Smooth muscle cell of trachea (primary cell): ENCODE measurements at places on chromosomes 16 and 17. TPM values are rescaled to one million over a fixed set of nuclear protein-coding genes. Genes with fewer than 3 reads are reported as not detected.

CEP295NL gene
- total RNA-seq, result 4.6 and 6.8 TPM in 2 replicates

DLX4 gene
- total RNA-seq, result not detected in 2 replicates

ADAD2 gene
- total RNA-seq, result not detected in 2 replicates

IGFALS gene
- total RNA-seq, result under 0.01 and 0.15 TPM in 2 replicates

NSMCE1 gene
- total RNA-seq, result 139 and 149 TPM in 2 replicates

CXCL16 gene
- 2.0 TPM in 1 of 2 replicates, not detected in the other for total RNA-seq

GPR139 gene
- total RNA-seq, result not detected in 2 replicates

KSR1 gene
- 7.6 and 11.6 TPM in 2 replicates for total RNA-seq

MYCBPAP gene
- 1.5 and 2.8 TPM in 2 replicates for total RNA-seq

TIMP2 gene
- total RNA-seq, result 176 and 207 TPM in 2 replicates

CLDN7 gene
- 4.1 and 6.5 TPM in 2 replicates for total RNA-seq

KRT23 gene
- total RNA-seq, result 0.17 and 0.87 TPM in 2 replicates

PTX4 gene
- total RNA-seq, result 0.29 TPM in 1 of 2 replicates, not detected in the other

VPS35 gene
- 152 and 198 TPM in 2 replicates for total RNA-seq

FBRS gene
- 23.2 and 24.4 TPM in 2 replicates for total RNA-seq

APOH gene
- total RNA-seq, result not detected in 2 replicates

FBXO39 gene
- 0.15 TPM in 1 of 2 replicates, not detected in the other for total RNA-seq

UNC13D gene
- total RNA-seq, result 2.3 and 2.8 TPM in 2 replicates

NPIPB5 gene
- 76.7 and 121 TPM in 2 replicates for total RNA-seq

PPP1R9B gene
- total RNA-seq, result 34.6 and 58.7 TPM in 2 replicates

ATF7IP2 gene
- 0.58 and 1.2 TPM in 2 replicates for total RNA-seq

DPEP3 gene
- total RNA-seq, result not detected in 2 replicates

SRSF1 gene
- total RNA-seq, result 309 and 476 TPM in 2 replicates

HCRT gene
- not detected in 2 replicates for total RNA-seq

AOC3 gene
- 1.3 and 1.5 TPM in 2 replicates for total RNA-seq

CCL8 gene
- total RNA-seq, result 1.2 TPM in 1 of 2 replicates, not detected in the other

RTN4RL1 gene
- 0.15 and 0.50 TPM in 2 replicates for total RNA-seq

CD79B gene
- 0.15 and 0.17 TPM in 2 replicates for total RNA-seq

OTOA gene
- total RNA-seq, result 0.15 and 0.17 TPM in 2 replicates

MYH13 gene
- total RNA-seq, result not detected in 2 replicates

C17orf58 gene
- 19.8 and 32.4 TPM in 2 replicates for total RNA-seq

CTDNEP1 gene
- 35.2 and 41.6 TPM in 2 replicates for total RNA-seq

RAPGEFL1 gene
- total RNA-seq, result 1.2 and 2.5 TPM in 2 replicates

ZNF771 gene
- total RNA-seq, result 15.6 and 20.5 TPM in 2 replicates

BPTF gene
- total RNA-seq, result 28.0 and 56.3 TPM in 2 replicates

CNGB1 gene
- not detected in 2 replicates for total RNA-seq

GRB7 gene
- total RNA-seq, result 0.17 and 0.44 TPM in 2 replicates

LRRC37A gene
- total RNA-seq, result 0.83 and 2.5 TPM in 2 replicates

MRPL28 gene
- 75.9 and 105 TPM in 2 replicates for total RNA-seq

HOXB5 gene
- under 0.01 and 0.29 TPM in 2 replicates for total RNA-seq

ITPRIPL2 gene
- 30.5 and 71.1 TPM in 2 replicates for total RNA-seq

CCL1 gene
- total RNA-seq, result not detected in 2 replicates

CASKIN1 gene
- under 0.01 and 2.0 TPM in 2 replicates for total RNA-seq

MED9 gene
- total RNA-seq, result 12.8 and 14.9 TPM in 2 replicates
